Stimulated activated CD8-positive, alpha-beta memory T cell treated with anti-CD3 and anti-CD28 coated beads, Interleukin-15, amount 100 ng/mL, for 1 hour (primary cell): ENCODE measurements at places on chromosomes 1 and 21.

DNA sequence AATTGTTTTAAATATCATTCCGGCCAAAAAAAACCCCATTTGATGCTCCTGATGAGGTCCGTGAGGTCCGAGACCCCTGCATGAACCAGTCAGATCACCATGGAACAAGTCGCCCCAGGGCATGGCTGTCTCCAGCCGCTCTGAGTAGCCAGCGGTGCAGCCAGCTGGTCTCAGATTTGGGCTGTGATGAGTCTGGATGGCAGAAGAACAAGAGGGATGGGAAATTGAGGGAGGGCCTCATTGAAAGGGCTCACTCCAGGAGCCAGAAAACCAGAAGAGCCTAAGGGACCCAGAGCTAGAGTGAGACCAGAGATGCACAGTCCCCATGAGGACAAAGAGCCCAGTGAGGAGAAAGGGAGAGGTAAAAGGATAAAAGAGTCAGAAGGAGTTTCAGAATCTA lies 174.0 kb downstream of the TOMM20 start:
- DNase-seq = no peak

GRCh38 chr1:33275195-33275594 lies 18.9 kb downstream of the ZNF362 start:
- DNase-seq = no peak

- DNase-seq = no peak
These were observed 1.3 kb downstream of the FAM20B start for GRCh38 chr1:179026813-179027669.

- no peak for DNase-seq
These were observed 8.3 kb upstream of the ZC3H11B start for GRCh38 chr1:219621047-219621786.

- DNase-seq = no peak
These were observed 379.4 kb downstream of the PLPP3 start for GRCh38 chr1:56199956-56200355.
